Naive B cell (primary cell): ENCODE measurements at places on chromosomes 1 and 21. TPM values are rescaled to one million over a fixed set of nuclear protein-coding genes. Genes with fewer than 3 reads are reported as not detected.

The AMIGO1 gene
- 1.4 TPM for polyA plus RNA-seq

The SHCBP1L gene
- polyA plus RNA-seq, result not detected

The NBPF8 gene
- polyA plus RNA-seq, result 0.94 TPM

The C1orf115 gene
- polyA plus RNA-seq, result 3.7 TPM

The OR2T29 gene
- not detected for polyA plus RNA-seq

The CA6 gene
- polyA plus RNA-seq, result not detected

The GOLT1A gene
- polyA plus RNA-seq, result not detected

The CRYBG2 gene
- polyA plus RNA-seq, result 0.20 TPM

The NME7 gene
- polyA plus RNA-seq, result 15.0 TPM

The CLDN17 gene
- polyA plus RNA-seq, result not detected

The BRINP3 gene
- not detected for polyA plus RNA-seq

The KRTAP10-7 gene
- polyA plus RNA-seq, result not detected

The BECN2 gene
- polyA plus RNA-seq, result not detected

The BARHL2 gene
- not detected for polyA plus RNA-seq

The BRDT gene
- polyA plus RNA-seq, result not detected

The DCLRE1B gene
- polyA plus RNA-seq, result 5.2 TPM

The PTAFR gene
- polyA plus RNA-seq, result 5.5 TPM

The CTH gene
- polyA plus RNA-seq, result 1.5 TPM

The FAM229A gene
- 1.2 TPM for polyA plus RNA-seq

The FCMR gene
- 1,697 TPM for polyA plus RNA-seq

The IL12RB2 gene
- polyA plus RNA-seq, result not detected

The TENT5C gene
- 55.9 TPM for polyA plus RNA-seq

The LCE2B gene
- not detected for polyA plus RNA-seq

The COL24A1 gene
- polyA plus RNA-seq, result not detected

The RSPH1 gene
- not detected for polyA plus RNA-seq
